ENCODE measurements at places on chromosomes 12 and 14.

DNA sequence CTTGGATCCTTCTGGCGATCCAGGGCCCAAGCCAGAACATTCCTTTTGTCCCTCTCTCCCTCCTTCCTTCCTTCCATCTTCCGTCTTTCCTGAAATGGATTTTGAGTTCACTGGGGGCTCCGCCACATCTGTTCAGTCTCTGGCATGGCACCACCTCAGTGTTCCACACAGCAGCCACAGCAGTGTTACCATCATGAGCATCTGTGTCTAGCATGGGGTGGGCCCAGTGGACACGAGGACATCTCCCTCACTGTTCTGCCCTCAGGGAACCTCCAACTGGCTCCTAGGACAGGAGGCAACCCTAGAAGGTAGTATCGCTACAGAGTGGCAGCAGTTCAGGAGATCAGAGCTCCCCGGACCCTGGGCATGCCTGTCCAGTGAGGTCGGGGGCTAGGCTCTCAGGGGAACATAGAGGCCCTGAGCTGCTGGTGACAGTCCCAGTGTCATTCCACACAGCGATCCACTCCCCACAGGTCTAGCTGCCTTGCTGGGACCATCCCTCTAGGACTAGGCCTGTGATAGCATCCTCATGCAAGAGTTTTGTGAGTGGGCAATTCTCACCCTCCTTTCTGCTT, 59.0 kb downstream of the GALNT16 start:
- no peak for DNase-seq

- DNase-seq: no peak
Observed at GRCh38 chr14:57362361-57362760, 28.0 kb upstream of the NAA30 start.

DNA sequence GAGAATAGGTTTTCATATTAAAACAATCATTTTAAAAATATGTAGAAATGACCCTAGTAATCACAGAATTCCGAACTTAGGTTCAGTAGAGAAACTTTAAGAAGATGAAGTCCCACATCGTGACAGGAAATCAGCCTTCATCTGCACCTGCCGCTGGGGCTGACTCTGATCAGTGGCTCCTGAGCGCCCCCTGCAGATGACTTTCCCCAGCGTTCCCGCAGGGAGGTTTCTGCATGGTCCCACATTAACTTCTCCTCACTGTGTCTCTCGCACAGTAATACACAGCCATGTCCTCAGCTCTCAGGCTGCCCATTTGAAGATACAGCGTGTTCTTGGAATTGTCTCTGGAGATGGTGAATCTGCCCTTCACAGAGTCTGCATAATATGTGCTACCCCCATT, 1131.1 kb downstream of the TMEM121 start:
- no peak for DNase-seq

- DNase-seq: no peak
Observed at GRCh38 chr12:96473394-96474093, 15.8 kb upstream of the CFAP54 start.

DNA sequence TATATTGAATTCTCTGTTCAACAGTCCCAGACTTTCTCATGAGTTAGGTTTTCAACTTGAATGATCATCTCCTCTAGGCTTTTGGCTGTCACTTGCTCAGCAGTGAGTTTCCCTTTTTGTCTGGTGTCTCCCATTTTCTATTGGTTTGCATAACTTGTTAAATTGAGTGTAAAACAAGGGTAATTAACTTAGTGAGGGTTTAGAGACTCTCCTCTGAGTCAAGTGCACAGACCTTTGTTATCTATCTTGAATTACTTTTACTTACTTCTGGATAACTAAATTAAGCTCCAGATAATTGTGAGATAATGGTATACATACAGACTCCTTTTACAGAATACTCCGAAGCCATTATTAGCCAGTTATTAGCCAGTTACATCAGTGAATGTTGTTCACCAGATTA, 22.0 kb downstream of the MLXIP start:
- DNase-seq: no peak

GRCh38 chr12:1003600-1004271, 12.7 kb downstream of the ERC1 start:
- DNase-seq: no peak

- DNase-seq: no peak
Observed at GRCh38 chr14:95896498-95897135, 20.0 kb downstream of the TUNAR start.

- no peak for DNase-seq
Observed at GRCh38 chr12:95838125-95838524, 20.6 kb upstream of the SNRPF start.

DNA sequence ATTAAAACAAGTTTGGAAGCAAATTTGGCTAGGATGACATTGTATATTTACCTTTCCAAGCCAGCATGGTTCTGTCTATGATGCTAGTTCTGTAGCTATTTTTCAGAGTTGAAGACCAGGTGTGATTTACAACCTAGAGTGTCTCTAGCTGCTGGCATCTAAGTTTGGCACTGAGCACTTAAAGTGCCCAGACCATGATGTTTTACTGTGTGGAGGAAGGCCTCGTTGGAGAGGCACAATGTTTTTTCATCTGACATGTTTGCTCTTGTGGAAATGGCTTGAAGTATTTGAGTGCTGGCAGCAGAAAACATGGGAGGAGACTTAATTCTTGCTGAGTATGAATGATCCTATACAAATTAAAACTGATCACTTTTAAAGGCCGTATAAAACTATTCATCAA, 13.0 kb upstream of the C12orf71 start:
- no peak for DNase-seq

DNA sequence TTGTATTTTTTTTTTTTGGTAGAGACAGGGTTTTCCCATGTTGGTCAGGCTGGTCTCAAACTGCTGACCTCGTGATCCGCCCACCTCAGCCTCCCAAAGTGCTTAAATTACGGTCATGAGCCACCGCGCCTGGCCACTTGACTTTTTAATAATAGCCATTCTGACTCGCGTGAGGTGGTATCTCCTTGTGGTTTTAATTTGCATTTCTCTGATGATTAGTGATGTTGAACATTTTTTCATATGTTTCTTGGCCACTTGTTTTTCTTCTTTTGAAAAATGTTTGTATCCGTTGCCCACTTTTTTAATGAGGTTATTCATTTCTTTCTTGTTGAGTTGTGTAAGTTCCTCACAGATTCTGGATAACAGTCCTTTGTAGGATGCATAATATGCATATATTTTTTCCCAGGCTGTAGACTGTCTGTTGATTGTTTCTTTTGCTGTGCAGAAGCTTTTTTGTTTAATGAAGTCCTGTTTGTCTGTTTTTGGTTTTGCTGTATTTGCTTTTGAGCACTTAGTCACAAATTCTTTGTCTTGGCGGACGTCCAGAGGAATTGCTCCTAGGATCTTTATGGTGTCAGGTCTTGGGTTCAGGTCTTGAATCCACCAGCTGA, 10.3 kb upstream of the PGAM5 start:
- no peak for DNase-seq

DNA sequence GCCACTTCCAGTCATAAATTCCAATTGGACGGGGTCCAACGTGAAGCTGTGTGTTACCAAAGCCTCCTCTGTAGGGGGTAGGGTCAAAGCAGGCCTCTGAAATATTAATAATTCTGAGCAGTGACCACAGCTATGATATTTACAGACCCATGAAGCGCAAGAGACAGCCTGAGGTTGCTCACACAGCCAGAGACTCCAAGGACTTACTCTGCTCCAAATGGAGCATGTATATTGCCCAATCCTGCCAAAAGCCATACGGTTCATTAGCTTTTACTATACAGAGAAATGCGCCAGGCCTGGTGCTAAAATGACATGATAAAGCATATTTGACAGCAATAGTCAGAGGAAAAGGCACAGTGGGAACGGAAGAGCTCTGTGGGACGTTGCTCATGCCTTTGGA, 151.3 kb downstream of the PAH start:
- DNase-seq: no peak

- no peak for DNase-seq
Observed at GRCh38 chr12:1534748-1535147, 59.6 kb downstream of the FBXL14 start.

DNA sequence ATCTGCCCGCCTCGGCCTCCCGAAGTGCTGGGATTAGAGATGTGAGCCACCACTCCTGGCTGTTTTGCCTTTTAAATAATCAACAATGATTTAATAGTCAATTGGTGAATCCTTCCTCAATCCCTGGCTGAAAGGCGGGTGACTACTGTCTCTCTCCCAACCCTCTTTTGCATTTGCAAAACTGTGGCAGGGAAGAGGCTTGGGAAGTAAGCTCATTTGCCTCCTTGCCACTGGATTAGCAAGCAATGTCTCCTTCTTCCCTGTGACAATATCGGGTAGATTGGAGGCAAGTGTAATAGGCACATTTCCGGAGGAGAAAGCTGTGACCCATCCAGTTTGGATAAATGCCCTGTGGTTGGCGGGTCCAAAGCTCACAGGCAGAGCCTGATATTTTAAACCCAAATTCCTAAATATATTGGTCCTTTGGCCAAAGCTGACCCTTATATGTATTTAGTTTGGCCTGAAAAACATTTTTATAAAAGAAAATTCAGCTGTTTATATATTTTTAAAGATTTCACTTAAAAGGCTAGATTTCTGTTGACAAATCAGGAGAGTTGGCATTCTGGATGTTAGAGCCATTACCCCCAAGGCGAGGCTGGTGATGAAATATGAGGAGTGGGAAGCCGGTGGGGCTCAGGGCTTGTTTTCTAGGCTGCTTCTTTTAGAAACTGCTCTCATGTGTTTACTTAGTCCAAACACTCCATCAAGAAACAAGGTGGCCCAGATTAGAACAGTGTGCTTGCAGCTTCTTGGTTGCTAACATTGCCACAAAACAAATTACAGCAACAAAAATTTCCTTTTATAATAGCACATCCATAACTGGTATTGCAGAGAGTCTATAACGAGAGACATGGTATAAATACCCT, 646.9 kb upstream of the TMEM132C start:
- no peak for DNase-seq

GRCh38 chr12:104249898-104250297, 34.3 kb downstream of the TXNRD1 start:
- DNase-seq: no peak

DNA sequence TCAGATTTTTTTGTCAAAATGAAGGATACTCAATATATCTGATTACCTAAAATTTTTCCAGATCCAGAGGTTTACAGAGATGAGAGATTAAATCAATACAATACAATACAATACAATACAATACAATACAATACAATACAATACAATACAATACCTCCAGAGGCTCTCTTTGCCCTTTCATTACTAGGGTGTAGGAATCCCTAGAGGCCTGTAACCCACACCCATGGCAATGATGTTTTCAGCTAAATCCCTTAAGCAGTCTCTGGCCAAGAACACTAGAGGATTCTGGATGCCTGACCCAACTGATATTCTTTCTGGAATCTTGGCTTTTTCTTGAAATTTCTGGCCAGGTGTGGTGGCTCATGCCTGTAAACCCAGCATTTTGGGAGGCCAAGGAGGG, 23.7 kb upstream of the AEBP2 start:
- no peak for DNase-seq

- no peak for DNase-seq
Observed at GRCh38 chr12:11762723-11763326, 113.4 kb downstream of the ETV6 start.

- no peak for DNase-seq
Observed at GRCh38 chr12:130545475-130545874, 170.6 kb downstream of the RIMBP2 start.

GRCh38 chr14:103225062-103225461, 101.8 kb downstream of the TNFAIP2 start:
- no peak for DNase-seq

- DNase-seq: no peak
Observed at GRCh38 chr14:62253171-62253570, 491.0 kb downstream of the SNAPC1 start.

- no peak for DNase-seq
Observed at GRCh38 chr12:69575346-69575745, 9.9 kb upstream of the CCT2 start.

DNA sequence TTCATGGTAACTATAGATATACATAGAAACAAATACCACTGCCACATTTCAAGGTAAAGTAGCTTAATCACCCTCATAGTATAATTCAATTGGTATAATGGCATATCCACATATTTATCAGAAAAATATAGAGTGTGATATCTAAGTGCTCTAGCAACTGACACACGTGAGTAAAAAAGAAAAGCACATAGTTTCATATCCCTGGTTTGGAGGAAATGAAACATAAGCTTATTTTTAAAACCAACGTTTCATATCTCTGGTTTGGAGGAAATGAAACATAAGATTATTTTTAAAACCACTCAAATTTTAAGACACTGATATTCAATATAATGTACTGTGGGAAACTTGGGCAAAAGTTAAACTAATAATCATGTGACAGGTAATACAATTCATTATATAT, 2.1 kb downstream of the OR6C70 start:
- no peak for DNase-seq

DNA sequence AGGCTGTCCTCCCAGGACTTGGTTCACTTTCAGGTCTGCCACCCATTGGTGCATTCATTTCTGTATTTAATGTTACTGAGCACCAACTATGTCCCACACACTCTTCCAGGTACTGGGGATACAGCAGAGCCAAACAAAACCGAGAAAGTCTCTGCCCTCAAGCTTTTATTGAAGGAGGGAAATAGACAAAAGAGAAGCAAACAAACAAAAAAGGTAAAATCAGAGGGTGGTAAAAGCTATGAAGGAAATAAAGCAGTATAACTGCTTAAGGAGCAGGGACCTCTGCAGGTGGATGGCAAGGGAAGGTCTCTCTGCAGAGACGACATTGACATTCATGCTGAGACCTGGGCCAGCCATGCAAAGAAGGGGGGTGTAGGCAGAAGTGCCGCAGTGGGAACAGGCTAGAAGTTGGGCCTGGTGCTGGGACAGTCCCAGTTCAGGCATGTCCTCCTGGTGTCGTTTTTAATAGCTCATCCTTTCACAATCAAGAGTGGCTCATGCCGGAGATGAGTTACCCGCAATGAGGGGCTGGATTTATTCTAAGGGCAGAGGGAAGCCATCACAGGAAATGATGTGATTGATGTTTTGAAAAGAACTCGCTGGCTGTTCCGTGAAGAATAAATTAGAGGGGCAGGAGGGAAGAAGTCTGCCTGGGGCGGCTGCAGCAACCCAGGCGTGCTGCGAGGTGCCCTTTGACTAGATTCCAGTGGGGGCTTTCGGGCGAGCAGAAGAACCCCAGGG, 72.8 kb downstream of the IRF2BPL start:
- no peak for DNase-seq

DNA sequence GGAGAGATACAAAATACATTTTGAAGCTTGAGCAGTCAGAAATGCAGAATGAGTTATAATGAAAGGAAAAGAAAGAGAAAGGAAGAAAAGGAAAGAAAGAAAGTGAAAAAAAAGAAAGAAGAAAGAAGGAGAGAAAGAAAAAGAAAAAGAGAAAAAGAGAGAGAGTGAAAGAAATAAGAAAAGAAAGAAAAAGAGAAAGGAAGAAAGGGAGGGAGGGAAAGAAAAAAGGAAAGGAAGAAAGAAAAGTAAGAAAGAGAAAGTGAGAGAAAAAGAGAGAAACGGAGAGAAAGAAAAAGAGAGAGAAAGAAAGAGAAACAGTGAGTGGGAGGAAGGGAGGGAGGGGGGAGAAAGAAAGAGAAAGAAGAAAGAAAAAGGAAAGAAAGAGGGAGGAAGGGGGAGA, 549.9 kb downstream of the GALC start:
- DNase-seq: no peak

Data from esophagus squamous epithelium (tissue), 5 donors.